ENCODE measurements at places on chromosomes 6 and 20. TPM values are rescaled to one million over a fixed set of nuclear protein-coding genes. Genes with fewer than 3 reads are reported as not detected.

- DNase-seq, result no peak
Observed at GRCh38 chr6:66435321-66435720, 728.3 kb upstream of the EYS start.

DNA sequence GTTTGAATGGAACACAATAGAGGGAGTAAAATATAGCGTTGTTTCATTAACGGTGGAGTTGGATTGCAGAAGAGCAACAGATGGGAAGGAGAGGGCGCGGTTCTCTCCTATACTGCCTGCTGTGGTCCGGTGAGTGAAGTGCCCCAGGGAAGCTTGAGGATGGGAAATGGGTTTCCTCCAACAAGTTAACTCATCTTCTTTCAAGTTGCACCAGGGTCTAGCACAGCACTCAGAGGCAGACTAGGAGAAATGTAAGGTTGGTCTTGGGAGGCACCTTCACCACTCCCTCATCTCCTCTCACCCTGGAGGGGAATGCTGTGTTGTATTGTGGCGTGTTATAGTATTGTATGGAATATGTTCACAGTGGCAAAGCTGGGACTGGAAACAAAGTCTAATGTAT is 96.9 kb upstream of the SLC24A3 start:
- no peak for DNase-seq

GRCh38 chr6:88211446-88211845 is 45.3 kb upstream of the CNR1 start:
- no peak for DNase-seq

GRCh38 chr6:140398076-140398475 is 1023.6 kb upstream of the CITED2 start:
- no peak for DNase-seq

DNA sequence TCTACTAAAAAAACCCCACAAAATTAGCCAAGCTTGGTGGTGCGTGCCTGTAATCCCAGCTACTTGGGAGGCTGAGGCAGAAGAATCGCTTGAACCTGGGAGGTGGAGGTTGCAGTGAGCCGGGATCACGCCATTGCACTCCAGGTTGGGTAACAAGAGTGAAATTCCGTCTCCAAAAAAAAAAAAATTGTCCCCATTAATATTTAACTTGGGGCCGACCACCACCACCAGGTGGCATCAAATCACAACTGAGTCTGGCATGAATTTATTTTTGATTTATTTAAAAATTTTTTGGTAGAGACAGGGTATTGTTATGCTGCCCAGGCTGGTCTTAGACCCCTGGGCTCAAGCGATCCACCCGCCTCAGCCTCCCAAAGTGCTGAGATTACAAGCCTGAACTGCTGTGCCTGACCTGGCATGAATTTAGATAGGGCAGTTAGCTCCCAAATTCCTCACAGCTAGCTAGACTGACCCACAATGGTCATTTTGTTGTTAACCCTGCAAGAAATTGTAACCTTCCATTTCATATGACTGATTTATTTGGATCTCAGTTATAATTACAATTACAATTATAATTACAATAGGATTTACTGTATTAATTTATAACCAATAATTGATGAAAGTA is 17.1 kb upstream of the BEND3 start:
- peak; percentile 35 for DNase-seq

DNA sequence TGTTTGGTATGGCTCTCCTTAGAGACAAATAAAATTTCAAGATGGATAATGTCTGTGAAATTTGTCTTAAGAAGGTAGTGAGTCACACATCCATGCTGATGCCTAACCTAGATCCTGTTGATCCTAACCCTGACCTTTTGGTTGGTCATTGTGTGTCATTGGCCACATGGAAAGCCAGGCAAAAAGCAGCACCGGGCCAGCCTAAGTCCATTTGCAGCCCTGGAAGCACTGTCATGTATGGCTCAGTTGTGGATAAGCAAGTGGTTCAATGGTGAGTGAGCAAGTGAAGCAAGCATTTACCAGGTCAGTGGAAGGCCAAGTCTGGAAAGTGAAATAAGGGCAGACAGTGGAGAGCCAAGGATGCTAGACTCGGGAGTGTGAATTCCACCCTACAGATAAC is 12.1 kb upstream of the XRN2 start:
- no peak for DNase-seq

The RAET1L gene
- 0.36 TPM for total RNA-seq

DNA sequence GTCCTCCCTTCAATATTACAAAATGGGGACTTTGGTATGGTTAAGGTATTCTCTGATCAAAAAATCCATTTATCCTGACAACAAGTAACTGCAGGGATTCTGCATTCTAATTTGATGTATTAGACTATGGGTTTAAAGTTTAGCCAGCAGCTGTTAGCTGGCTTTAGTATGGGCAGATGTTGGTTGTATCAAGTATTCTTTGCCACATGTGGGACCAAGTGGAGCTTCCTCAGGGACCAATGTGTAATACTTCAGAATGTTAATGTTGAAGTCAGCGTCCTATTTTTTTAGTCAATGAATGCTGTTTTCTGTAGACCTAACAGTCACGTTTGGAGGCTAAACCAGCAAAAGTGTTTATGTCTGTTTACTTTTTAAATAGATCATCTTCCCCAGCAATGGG is 41.4 kb downstream of the MOXD1 start:
- DNase-seq, result no peak
